Endothelial cell of umbilical vein (primary cell): ENCODE measurements at places on chromosomes 2 and 18. TPM values are rescaled to one million over a fixed set of nuclear protein-coding genes. Genes with fewer than 3 reads are reported as not detected.

GRCh38 chr2:22826703-22827102 lies 558.3 kb upstream of the KLHL29 start:
- no peak for DNase-seq

DNA sequence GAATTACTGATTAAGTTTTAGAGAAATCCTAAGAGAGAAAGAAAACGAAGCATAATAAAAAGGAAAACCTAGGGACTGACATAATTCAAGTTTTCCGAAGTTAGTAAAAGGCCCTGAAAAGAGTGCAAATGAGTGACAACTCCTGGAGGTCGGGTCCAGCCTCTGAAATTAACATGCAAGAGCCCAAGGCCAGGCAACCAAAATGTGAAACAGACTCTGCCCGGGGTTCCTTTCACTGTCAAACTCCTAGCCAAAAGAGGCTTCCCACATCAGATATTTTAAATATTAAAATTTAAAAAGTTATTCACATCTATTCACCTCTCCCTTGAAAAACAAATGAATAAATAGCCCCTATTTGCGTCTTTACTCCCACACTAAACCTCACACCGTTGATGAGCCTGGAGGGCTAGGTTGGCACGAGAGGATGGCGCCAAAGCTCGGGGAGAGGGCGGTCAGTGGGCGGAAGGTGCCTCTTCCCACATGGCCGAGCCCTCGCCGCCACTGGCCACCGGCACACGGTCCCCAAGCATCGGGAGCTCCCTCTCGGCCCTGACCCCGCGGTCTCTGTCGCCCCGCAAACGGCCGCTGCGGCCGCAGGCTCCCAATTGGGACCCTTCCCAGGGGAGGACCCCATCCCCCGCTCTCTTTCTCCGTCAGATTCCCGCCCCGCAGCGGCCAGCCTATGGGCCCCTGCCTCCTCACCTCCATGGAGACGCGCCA lies 630 bp downstream of the PPM1G start:
- DNase-seq, result peak; percentile 12

The CROCC2 gene
- polyA plus RNA-seq, result not detected in 2 replicates

The CYP27C1 gene
- polyA plus RNA-seq, result not detected in 2 replicates

DNA sequence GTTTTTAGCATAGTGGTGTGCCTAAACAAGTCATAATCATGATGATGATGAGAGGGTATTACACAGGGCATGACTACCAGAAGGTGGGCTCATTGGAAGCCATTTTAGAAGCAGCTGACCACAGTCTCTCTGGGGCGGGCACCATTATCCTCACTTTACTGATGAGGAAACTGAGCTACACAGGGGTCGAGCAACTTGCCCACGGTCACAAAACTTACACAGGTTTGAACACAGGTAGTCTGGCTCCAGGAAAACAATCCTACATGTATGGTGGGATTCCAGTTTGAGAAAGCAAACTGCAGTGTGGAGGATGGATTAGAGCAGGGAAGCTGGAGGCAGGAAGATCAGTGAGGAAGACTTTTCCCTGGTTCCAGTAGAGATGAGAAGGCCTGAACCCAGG lies 6.2 kb downstream of the RHOB start:
- DNase-seq, result peak; percentile 48

The DCDC2C gene
- not detected in 2 replicates for polyA plus RNA-seq

GRCh38 chr18:79472176-79472575 lies 76.4 kb downstream of the NFATC1 start:
- no peak for DNase-seq

- DNase-seq, result no peak
Observed at GRCh38 chr2:127065940-127066318, 41.0 kb downstream of the BIN1 start.

DNA sequence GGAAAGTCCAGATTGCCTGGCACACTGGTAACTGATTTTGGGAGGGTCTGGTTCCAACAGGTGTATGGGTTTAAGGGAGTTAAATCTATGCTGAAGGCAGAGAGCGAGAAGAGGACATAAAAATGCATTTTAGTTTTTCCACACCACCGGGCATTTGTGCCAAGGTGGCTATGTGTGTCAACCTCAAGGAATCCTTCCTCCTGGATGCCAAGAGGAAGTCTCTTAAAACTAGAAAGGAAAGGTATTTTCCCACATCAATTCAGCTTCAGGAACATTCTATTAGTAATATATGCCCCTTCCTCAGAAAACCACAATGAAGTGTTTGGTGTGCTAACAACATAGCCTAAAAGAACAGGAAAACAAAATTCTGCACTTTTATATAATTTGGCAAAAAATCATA lies 5.4 kb upstream of the GAREM1 start:
- DNase-seq, result no peak

DNA sequence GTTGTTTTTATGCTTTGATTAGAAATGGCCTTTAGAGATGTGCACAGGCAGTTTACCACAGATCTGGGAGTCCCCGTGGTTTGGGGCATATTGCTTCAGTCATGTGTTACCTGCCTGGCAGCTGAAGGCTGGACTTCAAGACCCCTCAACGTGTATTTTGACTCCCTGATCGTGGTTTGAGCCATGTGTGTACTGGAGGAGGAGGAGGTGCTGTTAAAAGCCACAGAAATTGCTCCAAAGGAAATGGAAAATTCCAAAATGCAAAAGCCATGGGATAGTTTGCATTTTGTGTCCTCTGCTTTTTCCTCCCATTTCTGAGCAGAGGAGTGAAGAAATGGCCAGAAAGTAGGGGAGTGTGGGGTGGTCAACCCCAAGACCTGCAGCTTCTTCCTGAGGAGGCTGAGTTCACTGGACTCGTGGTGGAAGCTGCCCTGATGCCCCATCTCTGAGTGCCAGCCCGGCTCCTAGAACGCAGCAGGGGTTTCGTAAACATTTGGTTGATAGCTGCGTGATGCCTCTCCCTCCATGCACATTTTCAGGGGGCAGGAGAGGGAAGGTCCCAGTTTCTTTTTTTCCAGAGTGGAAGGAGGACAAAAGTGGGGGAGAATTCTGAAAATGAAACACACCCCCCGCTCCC lies 45.7 kb downstream of the ITGB1BP1 start:
- no peak for DNase-seq

- peak; percentile 64 for DNase-seq
Observed at GRCh38 chr2:45652090-45653031, 886 bp downstream of the PRKCE start.

GRCh38 chr18:22674272-22674671 lies 256.6 kb upstream of the CTAGE1 start:
- peak; percentile 93 for DNase-seq

DNA sequence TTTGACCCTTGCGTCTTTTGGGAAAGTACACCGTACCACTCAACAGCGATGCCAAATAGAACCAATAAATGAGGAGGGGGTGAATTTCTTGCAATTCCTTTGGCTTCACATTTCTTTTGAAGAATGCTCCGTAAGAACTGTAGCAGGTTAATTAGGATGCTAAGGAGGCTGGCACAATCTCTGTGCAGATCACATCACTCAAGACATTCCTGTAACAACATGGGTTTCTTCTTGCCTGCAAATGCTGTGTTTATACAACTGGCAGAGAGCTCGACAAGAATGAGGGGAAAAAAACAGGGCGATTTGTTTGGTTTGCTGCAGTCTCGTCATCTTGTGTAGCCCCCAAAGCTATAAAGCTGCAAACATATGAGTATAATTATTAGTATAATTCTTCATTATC lies 424.8 kb upstream of the DCC start:
- DNase-seq, result no peak

- no peak for DNase-seq
Observed at GRCh38 chr2:203751685-203752271, 45.3 kb downstream of the CD28 start.

The CTAGE1 gene
- not detected in 2 replicates for polyA plus RNA-seq

- DNase-seq, result no peak
Observed at GRCh38 chr18:32769586-32770053, 3.2 kb downstream of the KLHL14 start.

The TEKT4 gene
- polyA plus RNA-seq, result not detected in 2 replicates

DNA sequence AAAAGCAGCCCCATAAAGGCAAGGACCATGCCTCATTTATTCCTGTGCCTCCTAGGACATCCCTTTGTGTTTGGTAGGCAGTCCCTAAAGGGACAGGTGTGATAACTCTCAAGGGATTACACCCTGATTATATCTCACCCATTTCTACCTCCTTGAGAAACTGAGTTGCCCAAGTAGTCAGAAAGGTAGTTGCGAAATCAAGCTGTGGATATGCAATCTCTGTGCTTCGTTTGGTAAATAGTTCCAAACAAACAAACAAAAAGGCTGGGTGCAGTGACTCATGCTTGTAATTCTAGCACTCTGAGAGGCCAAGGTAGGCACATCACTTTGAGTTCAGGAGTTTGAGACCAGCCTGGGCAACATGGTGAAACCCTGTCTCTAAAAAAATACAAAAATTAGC lies 100.2 kb upstream of the ARL5A start:
- DNase-seq, result no peak

DNA sequence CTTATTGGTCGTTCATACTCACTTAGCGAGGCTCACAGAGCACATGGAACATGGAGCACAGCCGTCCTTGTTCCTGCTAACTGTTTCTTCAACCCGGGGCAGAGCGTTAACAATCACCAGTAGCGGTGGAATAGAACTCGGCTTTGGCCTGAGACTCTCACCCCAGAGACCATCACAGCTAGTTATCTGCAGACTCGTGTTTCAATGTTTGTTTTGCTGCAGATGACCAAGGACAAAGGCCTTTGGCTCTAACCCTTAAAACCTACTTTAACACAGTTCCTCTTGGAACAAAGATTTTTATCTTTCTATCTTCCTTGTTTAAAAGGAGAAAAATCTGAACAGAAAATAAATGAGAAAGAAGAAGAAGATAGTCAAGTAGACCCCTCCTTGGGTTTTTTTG lies 320.2 kb upstream of the UBE2E3 start:
- DNase-seq, result no peak

The SIX3 gene
- polyA plus RNA-seq, result not detected in 2 replicates

DNA sequence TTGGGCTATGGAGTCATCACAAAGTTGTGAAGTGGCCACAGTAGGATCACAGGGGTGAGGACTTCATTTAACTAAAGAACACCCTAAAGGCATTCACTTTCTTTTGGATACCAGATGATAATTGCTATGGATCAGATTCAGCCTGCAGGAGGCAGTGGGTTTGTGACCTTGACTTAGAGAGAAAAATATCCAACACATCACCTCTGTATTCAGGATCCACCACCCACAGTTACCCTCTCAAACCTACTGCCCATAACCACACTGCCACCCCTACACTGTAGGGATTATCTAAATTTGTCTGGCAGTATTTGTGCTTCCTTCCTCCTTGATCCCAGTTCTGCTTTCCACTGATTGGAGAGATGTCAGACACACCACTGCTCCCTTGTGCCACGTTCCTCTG lies 269.4 kb downstream of the MYCN start:
- no peak for DNase-seq

The GRP gene
- polyA plus RNA-seq, result not detected in 2 replicates

GRCh38 chr2:100954044-100954420 lies 48.1 kb upstream of the RPL31 start:
- no peak for DNase-seq

The NAT8 gene
- polyA plus RNA-seq, result 0.19 and 0.25 TPM in 2 replicates

- DNase-seq, result no peak
Observed at GRCh38 chr2:176637142-176637485, 367.9 kb downstream of the MTX2 start.

DNA sequence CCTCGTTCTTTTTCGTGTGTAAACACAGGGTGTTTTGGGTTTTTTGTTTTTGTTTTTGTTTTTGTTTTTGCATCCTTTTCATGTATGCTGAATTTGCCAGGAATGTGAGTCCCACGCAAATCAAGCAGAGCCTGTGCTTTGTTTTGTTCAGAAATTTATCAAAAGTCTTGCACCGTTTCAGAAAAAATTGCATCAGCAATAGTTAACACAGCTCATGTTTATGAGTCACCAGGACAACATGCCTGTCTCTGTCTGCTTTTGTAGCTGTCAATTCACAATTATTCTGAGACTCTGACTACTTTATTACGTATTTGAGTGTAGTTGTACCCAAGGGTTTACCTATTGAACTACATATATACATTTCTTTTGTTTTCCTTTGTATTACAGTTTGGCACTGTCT lies 38.3 kb downstream of the MRPL44 start:
- no peak for DNase-seq

The CYP26B1 gene
- 0.06 and 0.30 TPM in 2 replicates for polyA plus RNA-seq

GRCh38 chr2:15582710-15583357 lies 8.8 kb upstream of the DDX1 start:
- DNase-seq, result no peak

DNA sequence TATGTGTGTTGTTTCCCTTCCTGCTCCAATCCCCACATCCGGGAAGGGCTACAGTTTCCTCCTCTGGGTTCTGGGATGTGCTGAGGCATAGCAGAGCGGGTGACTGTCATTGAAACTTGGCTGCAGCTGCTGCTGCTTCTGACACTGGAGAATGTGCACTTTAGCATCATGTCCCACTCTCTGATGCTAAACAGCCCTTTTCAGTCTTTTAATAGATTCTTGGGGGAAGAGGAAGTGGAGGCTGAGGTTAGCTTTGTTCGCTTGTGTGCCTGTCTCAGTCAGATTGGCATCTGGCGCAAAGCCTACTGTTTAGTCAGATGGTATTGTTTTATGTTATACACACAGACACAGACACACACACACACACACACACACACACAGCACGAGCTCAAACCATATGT lies 136.5 kb upstream of the RND3 start:
- DNase-seq, result peak; percentile 89
